ENCODE measurements at places on chromosomes 13 and 19.

GRCh38 chr13:52703482-52703881 lies 36.1 kb downstream of the CNMD start:
- no peak for DNase-seq

- no peak for DNase-seq
These were observed 1.7 kb downstream of the FCGRT start for GRCh38 chr19:49514151-49514550.

DNA sequence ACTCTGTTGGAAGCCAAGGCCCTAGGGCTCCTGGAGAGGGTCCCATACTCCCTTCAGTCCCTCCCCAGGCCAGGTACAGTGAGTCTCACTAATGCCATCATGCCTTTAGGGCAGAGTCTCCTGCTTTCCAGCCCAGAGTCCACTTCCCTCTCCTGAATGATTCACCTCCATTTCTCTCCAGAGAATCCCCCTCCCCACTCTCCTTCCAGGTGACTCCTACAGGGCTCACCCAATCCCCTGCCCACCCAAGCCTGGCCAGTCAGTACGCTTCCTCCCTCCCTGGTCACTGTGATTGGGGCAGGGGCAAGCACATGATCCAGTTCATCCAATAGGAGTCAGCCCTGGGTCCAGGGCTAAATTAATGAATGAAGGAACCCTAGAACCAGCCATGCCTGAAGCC lies 35.0 kb upstream of the PNMA8B start:
- DNase-seq = no peak

- DNase-seq = no peak
These were observed 5.9 kb upstream of the CIRBP start for GRCh38 chr19:1263188-1263587.

DNA sequence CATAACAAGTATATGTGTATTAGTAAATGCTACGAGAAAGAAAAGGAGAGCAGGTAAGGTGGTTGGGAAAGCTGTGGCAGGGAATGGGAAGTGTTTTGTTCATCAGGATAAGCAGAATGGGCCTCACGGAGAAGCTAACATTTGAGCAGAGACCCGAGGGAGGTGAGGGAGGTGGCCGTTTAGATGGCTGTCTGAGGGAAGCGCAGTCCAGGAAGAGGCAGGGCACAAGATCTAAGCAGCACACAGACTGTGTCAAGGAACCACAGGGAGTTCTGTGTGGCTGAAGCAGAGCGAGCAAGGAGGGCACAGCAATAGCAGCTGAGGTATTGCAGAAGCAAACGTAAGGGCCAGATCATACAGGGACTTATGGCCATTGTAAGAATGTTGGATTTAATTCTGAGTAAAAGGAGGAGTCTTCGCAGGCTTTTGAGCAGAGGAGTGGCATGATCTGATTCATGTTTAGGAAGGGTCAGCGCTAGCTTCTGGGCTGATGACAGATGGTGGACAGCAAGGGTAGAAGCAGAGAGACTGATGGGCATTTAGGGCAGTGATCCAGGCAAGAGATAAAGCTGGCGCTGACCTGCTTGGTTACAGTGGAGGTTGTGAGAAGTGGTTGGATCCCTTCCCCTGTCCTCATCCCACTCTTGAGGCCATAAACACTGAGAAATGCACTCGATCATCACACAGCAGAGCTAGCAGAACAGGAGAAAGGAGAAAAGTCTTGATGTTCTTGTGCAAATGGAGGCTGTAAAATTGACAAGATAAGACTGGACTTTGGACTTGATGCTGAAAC lies 199.9 kb downstream of the LACC1 start:
- DNase-seq = no peak

DNA sequence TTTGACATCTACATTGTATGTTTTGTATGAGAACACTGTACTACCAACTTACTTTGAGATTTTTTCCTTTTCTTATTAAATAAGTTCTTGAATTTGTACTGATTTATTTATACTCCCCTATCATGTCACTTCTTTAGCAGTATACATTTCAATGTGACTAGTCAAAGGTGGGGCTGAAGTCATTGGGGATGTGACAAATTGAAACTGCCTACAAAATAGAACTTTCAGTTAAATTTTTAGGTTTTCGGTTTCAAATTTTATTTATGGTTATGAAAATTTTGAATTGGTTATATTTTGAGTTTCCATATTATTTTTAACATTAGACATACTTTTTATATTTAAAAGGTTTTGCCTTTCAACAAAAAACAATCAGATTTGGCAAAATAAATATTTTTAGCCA lies 221.6 kb downstream of the NBEA start:
- no peak for DNase-seq

DNA sequence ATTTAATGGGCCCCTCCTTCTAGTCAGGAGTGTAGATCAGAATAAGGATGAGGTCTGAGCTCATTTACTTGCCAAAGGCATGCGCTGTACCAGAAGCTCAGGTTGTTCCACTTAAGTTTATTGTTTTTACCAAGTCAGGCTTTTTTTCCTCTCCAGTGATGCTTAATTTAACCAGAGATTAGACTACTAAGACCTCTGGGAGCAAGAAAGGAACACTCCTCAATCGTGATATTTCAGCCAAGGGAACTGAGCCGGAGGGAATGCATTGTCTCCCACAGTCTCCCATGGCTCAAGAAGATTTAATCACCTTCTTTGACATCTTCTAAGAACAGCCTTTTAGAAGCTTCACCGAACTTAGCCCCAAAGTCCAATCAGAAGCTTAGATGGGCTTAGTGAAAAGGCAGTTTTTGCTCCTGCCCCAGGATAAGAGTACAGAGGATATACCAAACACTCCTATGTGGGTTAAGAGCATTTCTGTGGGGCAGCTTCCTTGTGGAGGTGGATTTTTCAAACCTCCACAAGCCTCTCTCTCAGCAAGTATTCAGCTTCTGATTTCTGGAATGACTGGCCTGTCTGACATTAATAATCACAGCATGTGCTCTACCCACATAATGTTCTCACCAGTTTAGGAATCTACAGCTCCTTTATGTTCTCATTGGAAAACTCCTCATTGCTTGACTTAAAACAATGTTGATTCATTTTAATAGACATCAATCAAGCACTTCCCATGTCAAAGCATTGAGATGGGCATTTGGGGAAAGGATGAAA lies 322.7 kb downstream of the SUCLA2 start:
- no peak for DNase-seq

DNA sequence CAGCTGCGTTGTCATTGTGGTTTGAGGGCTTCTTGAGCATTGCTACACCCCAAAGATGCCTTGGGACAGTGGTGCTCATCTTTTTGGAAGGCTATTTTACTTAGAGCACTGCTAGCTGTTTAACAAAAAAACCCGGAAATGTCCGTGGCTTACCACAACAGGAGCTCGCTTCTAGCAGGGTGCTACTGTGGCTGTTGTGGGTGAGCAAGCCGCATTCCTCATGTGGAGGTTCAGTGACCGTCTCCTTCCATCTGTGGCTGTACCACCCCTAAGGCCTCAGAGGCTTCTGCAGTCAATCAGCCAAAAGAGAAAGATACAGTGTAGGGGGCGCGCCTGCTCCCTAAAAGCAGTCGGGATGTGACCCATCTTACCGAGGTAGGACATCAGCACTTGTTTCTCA lies 1004.2 kb downstream of the UQCRFS1 start:
- no peak for DNase-seq

GRCh38 chr19:30017172-30017571 lies 75.1 kb downstream of the URI1 start:
- no peak for DNase-seq

DNA sequence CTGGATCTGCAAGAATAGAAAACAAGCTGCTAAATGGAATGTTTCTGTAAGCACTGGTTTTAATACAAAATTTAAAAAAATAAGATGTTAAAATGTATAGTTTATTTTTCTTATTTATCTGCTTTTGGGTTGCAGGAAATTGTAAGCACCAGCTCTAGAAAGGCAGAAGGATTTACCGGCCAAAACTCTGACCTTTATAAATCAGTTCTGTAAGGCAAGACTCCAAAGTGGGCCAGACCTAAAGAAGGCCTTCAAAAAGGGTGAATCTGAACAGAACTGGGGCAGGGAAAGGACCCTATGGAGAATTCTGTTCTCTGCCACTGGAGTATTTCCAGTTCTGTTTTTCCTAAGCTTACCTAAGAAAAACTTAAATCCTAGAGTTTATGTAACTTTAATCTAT lies 19.3 kb downstream of the ZNF100 start:
- no peak for DNase-seq

DNA sequence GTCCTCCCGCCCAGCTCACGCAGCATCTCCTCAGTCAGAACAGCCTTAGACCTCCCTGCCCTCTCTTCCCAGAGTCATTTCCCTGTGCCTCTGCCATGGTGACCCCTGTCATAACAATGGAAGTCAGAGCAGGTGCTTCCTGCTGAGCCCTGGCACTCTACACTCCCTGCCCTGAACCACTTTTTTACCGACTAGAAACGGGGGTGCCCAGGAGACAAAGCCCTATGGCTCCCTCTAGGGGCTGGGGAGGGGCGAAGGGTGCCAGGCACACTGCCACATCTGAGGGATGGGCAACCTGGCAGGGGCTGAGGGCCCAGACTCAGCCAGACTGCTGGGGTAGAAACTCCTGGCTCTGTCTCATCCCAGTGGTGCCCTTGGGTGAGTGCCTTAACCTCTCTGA lies 16.4 kb downstream of the ZNF574 start:
- no peak for DNase-seq

DNA sequence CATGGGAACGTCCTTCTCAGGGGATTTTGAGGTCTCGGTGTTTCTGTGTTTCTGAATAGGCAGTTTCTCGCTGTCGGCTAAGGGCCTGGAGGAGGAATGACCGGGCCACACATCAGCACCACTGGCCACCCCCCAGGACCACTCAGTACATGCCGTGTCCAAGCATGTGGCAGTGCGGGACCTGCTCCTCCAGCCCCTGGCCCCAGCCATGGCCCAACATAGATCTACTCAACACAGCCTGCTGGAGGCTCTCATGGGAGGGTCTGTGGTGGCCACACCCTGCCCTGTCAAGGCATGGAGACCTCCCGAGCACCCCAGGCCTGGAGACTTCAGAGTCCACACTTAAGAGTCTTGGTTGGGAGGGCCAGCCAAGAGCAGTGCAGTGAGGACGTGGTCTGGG lies 17.5 kb downstream of the IZUMO4 start:
- no peak for DNase-seq

- DNase-seq = no peak
These were observed 9.5 kb upstream of the VN1R1 start for GRCh38 chr19:57466489-57466888.

GRCh38 chr19:45443462-45444317 lies 20.0 kb upstream of the ERCC1 start:
- DNase-seq = no peak

GRCh38 chr19:4256563-4256962 lies 9.7 kb downstream of the YJU2 start:
- no peak for DNase-seq

DNA sequence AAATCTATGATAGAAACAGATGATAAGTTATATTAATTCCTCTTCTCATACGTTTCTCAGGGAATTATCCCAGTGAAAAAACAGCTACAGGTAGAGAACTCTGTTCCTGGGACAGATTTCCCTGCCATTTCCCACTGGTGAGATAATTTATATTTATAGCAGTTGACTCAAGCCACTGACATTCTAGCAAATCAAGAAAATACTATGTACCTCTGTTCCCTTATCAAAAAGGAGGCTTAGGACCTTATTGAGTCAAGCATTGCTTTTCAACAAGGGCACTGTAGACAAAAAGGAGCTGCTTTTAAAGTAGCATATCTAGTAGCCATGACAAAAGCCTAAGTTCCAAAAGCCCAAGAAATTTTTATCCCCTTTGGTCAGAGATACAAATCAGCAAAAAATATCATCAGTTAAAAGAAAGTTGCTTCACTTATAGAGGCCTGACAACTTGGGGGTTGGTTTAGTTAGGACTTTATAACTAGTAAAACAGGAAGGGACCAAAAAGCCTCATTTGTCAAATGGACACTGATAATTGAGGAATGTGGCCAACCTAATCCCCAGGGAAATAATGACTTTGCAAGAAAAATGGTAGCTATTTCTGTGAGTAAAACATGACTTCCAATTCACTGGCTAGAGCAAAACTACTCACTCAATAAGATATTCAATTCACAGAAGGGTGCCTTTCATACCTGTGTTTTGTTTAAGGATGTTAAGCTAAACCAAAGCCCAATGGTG lies 652.5 kb downstream of the SLITRK1 start:
- no peak for DNase-seq

GRCh38 chr13:27264181-27264580 lies 6.4 kb upstream of the RASL11A start:
- DNase-seq = peak; percentile 12

DNA sequence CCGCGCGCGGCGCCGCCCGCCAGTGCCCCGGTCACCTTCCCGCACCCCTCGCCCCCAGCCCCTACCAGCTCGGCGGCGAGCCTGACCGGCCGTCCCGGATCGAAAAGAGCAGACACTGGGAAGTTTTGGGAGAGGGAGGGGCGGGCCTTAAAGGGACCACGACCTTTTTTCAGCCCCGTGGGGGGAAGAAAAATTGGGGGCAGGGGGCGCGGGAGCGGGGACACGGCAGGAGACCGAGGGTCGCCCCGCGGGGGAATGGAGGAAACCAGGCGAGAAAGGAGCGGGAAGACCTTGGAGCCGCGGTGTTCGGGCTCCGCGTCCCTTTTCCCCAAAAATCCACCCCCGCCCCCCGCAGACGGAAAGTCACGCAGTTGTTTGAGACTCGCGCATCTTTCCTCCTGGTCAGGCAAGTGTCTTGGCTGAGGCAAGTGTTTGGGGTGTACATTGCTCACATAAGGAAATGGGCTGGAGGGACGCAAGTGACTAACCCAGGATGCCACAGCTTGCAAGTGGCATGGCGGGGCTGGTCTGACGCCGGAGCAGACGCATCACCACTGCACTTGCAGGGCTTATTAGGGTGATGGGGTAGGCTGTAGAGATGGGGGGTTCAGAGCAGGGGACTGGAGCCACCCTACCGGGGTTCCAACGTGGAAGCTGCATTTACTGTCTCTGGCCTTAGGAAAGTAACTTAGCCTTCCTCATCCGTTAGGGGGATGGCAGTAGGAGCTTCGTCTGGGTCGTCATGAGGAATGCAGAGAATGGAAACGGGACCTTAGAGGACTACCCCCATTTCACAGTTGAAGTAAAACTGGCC lies 2.7 kb upstream of the HNRNPL start:
- no peak for DNase-seq

DNA sequence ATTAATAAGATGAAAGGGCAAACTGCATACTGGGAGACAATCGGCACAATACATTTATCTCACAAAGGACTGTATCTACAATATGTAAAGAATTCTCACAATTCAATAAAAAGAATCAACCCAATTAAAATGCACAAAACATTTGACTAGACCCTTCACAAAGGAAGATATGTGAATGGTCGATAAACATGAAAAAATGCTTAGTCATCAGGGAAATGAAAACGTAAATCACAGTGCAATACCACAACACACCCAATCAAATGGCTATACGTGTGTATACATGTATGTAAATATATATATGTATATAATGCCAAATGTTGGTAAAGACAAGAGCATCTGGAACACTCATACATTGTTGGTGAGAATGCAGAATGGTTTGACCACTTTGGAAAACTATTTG lies 21.9 kb upstream of the RFC3 start:
- DNase-seq = no peak

GRCh38 chr13:109271555-109272541 lies 514.5 kb downstream of the IRS2 start:
- no peak for DNase-seq

All from NCI-H1417 treated with DMSO at 0.1 percent for 48 hours (cell line).